Activated CD8-positive, alpha-beta memory T cell treated with anti-CD3 and anti-CD28 coated beads for 1 hour (primary cell): ENCODE measurements at places on chromosomes 16 and 17.
A peak's percentile ranks its signal among the peaks of the same experiment; 100 is the strongest.

GRCh38 chr17:42906772-42907446, 6.3 kb downstream of the G6PC1 start:
- no peak for DNase-seq

GRCh38 chr17:71634376-71634775, 486.4 kb upstream of the SOX9 start:
- no peak for DNase-seq

DNA sequence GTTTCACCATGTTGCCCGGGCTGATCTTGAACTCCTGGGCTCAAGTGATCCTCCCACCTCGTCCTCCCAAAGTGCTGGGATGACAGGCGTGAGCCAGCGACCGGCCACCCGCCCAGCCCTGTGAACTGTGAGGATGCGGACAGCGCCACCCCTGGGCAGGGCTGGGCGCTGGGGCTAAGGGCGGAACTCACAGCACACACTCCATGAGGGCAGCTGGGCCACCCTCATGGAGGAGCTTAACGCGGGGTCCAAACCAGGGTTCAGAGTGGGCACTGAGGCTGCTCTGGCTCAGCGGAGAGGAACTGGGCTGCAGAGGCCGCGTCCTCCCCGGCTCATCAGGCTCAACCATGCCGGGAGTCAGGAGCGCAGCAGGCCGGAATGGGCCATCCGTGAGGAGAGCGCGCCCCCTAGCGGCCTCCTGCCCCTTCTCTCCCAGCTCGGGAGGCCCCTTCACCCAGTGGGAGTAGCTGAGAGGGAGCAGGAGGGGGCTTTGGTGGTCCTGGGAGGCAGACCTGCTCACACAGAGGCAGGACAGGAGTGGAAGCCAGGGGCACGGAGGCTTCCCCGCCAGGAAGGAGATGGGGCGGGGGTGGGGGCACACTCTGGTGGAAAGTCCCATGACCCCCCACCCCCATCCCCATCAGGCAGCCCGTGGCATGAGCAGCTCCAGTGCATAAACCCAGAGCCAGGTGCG, 13.8 kb downstream of the CORO7 start:
- DNase-seq = peak; percentile 54

GRCh38 chr16:78773291-78773702, 673.8 kb downstream of the WWOX start:
- DNase-seq = no peak

GRCh38 chr17:61338874-61339478, 60.7 kb upstream of the TBX2 start:
- DNase-seq = no peak

DNA sequence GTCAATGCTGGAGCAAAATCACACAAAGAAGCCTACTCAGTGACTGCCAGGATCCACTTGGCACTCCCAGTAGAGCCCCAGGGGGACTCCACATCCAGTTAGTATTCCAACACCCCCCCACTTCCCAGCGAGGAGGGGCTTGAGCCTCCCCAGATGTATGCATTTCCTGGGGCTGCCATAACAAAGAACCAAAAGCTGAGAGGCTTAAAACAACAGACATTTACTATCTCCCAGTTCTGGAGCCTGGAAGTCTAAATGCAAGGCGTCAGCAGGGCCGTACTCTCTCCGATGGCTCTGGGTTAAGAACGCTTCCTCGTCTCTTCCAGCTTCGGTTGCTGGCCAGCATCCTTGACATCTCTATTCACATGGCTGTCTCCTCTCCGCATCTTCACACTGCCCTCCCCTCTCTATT, 23.0 kb upstream of the GNA13 start:
- no peak for DNase-seq

- DNase-seq = no peak
Observed at GRCh38 chr16:82651921-82652601, 25.3 kb downstream of the CDH13 start.

- DNase-seq = no peak
Observed at GRCh38 chr16:2938206-2938605, 25.9 kb upstream of the KREMEN2 start.

DNA sequence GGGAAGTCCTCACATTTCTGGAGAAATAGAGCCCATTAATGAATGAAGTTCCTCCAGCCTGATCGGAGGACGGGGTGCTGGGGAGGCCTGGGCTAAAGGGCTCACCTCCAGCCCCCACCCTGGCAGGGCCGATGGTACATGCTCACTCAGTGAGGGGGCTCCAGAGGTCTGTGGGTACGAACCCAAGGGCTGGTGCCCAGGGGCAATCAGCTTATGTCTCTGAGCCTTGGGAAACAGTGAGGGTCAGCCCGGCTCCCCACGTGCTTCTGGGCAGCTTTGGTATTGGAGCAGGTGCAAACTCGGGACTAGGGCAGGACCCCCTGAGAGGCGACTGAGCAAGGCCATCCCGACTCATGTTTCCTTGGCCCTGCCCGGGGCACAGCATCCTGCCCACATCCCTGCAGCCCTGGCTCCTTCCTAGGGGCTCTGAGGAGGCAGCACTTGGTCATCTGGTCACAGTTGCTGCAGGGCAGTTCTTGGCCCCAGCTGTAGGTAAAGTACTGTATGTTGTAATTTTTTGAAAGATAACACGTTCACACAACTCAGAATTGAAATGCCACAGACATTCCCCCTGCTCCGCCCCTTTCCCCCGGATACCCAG, 969 bp upstream of the CETP start:
- no peak for DNase-seq

DNA sequence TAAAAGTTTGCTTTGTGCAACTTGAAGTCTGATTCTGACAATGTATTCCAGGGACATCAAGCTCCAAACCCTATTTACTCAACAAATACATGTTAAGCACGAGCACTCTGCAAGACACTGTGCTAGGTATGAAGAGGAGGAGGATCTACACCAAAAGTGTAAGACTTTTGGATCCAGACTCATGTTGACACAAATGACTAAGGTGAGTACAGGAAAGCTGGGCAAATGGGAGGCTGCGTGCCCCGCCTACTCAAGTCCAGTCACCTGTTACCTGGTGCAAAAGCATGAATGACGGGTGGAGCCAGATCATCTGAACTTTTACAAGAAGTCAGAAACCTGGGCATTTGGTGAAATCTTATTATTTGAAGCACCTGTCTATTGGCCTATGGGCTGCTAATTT, 120.7 kb downstream of the ABCC12 start:
- DNase-seq = no peak

DNA sequence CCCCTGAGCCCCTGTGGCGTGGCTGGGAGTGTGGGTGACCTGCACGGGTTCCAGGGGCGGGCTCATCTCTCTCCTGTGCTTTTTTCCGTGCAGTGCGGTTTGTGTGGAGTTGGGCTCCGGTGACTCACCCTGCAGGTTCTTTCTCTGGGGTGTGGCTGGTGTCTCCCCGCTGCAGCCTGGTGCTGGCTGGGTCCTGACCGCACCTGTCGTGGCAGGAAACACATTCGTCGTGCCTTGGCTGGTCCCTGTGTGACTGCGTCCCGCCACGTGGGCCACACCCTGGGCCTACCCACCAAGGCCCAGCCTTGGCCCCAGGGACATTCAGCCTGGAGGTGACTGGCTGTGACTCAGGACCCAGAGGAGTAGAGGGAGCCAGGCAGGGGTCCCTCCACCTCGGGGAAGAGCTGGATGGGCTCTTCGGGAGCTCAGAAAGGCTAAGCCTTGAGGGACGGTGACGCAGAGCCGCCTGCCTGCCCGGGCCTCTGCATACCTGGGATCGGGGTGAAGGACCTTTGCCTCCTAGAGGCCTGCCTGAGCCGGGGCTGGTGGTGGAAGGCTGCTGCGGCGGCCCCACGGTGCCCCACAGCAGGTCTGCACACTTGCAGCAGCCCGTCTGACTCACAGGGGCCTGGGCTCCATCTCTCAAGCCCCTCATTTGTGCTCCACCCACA, 7.8 kb downstream of the TRAF7 start:
- no peak for DNase-seq

GRCh38 chr16:89266521-89267134, 49.1 kb downstream of the ZNF778 start:
- DNase-seq = no peak

DNA sequence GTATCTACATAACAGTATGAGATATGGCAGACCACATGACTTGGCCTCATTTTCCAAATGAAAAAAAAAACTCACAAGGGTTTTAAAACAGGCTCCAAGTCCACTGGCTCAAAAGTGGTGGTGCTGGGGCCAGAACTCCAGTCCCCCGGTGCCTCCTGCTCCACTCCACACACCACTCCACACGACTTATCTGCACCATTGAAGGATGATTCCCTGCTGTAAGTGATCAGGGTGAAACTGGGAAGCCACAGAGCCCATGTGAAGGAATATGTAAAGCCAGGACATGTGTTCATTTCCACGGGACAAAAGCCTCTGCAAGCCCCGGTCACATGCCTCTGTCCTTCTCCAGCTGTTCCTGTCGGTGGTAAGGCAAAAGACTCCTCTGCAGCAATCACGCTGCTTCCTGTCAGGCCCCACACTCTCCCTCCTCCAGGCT, 97.2 kb downstream of the ZNF18 start:
- DNase-seq = no peak

- DNase-seq = no peak
Observed at GRCh38 chr16:54265575-54266107, 20.9 kb downstream of the IRX3 start.

- no peak for DNase-seq
Observed at GRCh38 chr17:30519166-30519565, 42.0 kb downstream of the GOSR1 start.

DNA sequence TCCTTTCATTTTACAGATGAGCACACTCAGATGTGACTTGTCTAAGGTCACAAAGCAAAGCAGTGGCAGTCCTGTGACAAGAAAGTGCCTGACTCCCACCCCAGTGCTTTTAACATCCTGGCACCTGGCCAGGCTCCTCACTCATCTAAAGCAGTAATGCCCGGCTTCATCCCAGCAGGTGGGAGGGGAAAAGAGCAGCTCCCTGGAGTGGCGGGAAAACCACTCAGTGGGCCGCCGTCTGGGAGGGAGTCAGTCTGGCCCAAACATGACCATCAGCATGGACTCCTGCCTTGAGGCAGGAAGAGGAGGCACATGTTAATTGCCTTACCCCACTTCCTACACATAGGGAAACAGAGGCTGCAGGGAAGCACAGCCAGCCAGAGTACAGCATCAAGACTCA, 2.6 kb downstream of the PCGF2 start:
- DNase-seq = no peak

DNA sequence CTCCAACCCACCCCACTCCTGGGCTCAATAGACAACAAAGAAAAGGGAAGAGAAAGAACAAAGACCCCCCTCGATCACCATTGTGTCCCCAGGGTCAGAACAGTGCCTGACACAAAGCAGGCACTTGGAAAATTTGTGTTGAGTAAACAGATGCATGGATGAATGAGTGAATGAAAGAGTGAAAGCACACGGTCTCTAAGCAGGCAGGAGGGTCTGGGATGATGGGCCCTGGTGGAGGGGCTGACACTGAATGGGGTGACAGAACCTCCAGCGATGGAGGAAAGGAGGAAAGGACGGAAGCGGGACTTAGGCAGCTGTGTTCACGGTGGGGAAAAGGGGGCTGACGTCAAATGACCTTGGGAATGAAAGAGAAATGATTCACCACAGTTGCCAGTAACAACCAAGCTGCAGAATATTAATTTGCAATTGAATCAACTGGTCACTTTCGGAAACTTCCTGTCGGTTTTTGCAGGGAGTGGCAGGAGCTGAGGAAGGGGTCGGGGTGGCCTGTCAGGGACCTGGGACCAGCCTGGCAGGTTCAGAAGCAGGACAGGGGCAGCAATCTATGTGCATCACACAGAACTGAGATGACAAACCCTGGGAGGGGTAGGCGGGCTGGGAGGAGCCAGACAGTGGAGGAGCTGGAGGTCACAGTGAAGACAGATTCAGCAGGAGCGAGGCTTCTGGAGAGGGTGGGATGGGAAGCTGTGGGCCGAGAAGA, 6.7 kb upstream of the GAST start:
- DNase-seq = no peak

- no peak for DNase-seq
Observed at GRCh38 chr17:64077379-64077778, 52.6 kb downstream of the ERN1 start.

DNA sequence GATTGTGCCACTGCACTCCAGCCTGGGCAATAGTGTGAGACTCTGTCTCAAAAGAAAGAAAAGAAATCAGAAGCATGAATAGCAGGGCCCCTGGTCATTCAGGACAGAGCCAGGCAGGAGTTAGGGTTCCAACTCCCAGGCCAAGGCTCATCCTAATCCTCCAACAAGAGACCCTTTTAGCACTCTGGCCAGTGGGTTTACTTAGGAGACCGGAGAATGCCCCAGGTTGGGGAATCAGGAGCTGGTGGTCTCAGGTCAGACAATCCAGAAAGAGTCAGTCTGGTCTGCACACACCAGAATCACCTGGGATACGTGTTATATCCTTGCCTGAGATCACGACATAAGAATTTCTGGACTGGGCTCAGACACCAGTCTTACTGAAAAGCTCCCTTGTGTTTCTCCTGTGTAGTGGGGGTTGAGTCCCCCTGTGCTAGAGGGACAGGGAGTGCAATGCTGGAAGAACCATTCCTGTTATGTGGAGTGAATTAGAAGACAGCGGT, 48.7 kb downstream of the CCDC42 start:
- no peak for DNase-seq

DNA sequence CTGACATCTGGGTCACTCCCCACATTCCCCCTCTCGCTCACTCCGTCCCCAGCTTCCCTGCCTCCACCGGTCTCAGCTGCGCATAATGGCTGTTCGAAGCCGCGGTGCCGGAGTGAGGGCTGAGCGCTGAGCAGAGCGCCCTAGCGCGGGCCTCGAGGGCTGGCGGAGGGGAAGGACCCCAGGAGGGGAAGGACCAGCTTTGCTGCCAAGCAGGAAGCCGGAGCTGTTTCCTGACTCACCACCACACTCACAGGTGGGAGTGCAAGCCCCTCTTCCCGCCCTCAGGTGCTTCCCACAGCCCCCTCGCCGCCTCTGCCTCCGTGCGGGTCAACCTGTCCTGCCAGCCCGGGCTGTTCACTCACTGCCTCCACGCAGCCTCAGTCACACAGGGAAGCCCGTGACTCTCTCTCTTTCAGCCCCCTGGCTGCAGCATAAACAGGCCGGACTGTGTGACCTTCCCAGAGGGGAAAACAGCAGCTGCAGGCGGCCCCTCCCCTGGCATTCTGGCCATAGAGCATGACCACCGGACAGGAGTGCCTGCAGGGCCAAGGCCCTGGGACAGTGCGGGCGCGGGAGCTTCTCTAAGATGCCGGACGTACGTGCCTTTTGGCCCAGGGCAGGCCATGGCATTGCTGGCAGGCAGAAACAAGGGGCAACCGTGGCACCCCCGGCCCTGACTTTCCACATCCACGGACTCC, 23.7 kb downstream of the SLC43A2 start:
- DNase-seq = no peak

DNA sequence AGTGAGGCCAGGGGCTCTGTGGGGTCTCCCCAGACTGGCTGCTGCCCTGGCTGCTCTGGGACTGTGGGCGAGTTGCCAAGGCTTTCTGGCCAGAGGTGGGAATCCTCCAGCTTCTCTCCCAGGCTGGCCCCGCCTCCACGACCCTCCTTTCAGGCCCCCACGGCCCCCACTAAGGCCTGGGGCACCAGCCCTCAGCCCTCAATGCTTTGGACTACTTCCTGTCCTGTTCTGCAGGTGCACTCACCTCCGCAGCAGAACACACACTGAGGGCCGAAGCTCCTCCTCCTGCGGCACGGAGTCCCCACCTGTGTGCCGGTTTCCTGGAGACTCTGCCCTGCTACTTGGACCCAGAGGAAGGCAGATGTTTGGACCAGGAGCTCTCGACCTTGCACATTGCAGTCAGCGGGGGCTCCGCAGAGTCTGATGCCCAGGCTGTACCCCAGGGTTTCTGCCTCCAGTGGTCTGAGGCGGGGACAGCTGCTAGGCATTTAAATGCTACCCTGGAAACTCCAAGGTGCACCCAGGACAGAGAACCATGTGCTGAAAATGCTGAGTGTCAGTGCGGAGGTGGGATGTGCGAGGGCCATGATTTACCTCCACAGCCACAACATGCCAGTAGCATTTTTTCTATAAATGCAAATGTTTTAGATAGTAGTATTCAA, 223.8 kb downstream of the IRF8 start:
- no peak for DNase-seq

GRCh38 chr16:907361-907760, 63.4 kb downstream of the LMF1 start:
- no peak for DNase-seq
